Myocyte (in vitro differentiated cells): ENCODE measurements at places on chromosomes 7 and 10.
A peak's percentile ranks its signal among the peaks of the same experiment; 100 is the strongest.

DNA sequence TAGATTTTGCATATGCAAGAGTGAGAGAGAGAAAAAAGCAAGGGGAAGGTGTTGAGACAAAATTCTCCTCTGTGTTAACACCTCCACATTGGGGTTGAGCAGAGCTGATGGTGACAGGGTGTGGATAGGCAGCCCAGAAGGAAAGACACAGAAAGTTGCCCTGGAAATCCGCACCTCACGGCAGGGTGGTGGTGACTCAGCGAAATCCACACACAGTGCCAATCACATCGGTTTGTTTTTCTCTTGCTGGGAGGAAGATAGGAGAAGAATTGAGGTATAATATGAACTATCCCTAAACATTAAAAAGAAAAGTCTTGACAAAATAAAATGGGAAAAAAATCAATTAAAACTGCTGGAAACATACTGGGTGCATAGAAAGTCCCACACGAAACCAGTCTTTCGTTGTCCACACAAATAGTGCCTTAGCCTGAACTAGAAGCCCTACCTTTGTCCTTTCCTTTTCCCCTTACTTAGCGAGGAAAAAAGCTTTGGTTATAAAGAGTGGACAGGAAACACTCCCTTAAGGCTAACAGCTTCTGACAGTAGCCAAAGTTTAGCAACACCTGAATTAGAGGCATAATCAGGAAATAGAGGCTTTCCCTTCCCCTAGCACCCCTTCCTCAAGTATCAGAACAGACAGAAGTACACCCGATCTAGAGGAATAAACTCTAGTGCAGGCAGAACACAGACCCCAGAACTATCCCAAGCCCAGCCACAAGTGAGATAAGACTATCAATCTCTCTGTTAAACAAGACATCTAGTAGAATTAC lies 39.2 kb upstream of the DNAJC1 start:
- no peak for DNase-seq

GRCh38 chr7:107846324-107846723 lies 43.3 kb upstream of the SLC26A3 start:
- DNase-seq = no peak

- no peak for DNase-seq
Measured at GRCh38 chr10:8171008-8171407, 116.5 kb downstream of the GATA3 start.

GRCh38 chr7:6168477-6168868 lies 104.0 kb downstream of the CYTH3 start:
- DNase-seq = no peak

GRCh38 chr7:147363101-147363500 lies 1227.5 kb upstream of the C7orf33 start:
- peak; percentile 26 for DNase-seq
